ENCODE measurements at places on chromosomes 13 and 19.

GRCh38 chr19:43812688-43813087 lies 10.4 kb upstream of the LYPD5 start:
- no peak for DNase-seq

GRCh38 chr19:46289724-46290619 lies 6.9 kb upstream of the HIF3A start:
- no peak for DNase-seq

- no peak for DNase-seq
Observed at GRCh38 chr19:22634450-22634827, 315 bp downstream of the ZNF492 start.

DNA sequence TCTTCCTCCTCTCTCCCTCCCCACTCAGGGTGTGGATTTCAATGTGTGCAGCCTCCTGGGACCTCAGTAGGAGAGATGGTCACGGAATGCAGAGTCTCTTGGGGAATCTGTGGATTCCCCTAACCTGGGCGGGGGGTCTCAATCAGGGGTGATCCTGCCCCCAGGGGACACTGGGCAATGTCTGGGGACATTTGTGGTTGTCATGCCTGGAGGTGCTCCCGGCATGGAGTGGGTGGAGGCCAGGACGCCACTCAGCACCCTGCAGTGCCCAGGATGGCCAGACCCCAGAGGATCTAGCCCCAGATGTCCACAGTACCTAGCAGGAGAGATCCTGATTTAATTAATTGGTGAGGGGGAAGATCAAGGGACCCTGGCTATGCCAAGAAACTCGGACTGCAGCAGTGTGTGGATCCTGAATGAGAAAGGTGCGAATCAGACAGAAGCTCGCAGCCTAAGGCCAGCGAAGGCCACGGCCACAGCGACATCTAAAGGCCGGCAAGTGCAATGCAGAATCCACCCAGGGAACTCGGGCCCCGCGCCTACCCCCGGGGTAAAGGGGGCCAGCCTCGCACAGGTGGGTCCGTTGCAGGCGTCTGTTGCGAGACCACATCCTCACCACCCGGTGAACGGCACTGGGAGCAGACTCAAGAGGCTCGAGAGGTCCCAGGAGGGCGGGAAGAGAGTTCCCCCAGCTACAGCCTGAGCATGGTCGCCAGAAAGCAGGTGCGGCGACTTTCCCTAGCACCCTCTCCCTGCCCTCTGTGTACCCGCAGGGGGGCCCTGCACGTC lies 88.8 kb downstream of the GNG7 start:
- DNase-seq = no peak

- no peak for DNase-seq
Observed at GRCh38 chr13:110907951-110908898, 6.6 kb downstream of the ANKRD10 start.

DNA sequence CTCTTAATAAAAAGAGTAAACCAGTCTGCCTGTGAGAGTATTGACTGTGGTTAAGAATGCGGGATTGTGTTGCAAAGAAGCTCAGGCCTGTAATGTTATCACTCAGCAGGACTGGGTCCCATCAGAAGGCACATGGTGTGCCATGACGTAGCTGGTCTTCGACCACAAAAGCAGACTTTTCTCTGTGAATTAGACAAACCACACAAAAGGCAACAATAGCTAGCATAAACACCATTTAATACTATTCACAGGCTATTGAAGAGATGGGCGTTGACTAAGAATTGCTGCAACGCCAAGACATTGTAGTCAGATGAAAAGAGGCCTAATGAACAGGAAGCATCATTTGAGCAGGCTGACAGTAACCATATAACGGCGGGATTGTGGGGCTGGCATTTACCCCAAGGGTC lies 235.6 kb upstream of the SOX21 start:
- DNase-seq = no peak

- no peak for DNase-seq
Observed at GRCh38 chr13:25249001-25249543, 38.2 kb downstream of the MTMR6 start.

DNA sequence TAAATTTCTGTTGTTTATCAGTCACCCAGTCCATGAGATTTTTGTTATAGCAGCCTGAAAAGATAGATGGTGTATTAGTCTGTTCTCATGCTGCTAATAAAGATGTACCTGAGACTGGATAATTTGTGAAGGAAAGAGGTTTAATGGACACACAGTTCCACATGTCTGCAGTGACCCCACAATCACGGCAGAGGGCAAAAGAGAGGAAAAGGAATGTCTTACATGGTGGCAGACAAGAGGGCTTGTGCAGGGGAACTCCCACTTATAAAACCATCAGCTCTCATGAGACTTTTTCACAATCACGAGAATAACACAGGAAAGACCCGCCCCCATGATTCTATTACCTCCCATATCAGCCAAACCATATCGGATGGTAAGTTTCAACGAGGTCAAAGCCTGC lies 309.2 kb downstream of the LIG4 start:
- DNase-seq = no peak

DNA sequence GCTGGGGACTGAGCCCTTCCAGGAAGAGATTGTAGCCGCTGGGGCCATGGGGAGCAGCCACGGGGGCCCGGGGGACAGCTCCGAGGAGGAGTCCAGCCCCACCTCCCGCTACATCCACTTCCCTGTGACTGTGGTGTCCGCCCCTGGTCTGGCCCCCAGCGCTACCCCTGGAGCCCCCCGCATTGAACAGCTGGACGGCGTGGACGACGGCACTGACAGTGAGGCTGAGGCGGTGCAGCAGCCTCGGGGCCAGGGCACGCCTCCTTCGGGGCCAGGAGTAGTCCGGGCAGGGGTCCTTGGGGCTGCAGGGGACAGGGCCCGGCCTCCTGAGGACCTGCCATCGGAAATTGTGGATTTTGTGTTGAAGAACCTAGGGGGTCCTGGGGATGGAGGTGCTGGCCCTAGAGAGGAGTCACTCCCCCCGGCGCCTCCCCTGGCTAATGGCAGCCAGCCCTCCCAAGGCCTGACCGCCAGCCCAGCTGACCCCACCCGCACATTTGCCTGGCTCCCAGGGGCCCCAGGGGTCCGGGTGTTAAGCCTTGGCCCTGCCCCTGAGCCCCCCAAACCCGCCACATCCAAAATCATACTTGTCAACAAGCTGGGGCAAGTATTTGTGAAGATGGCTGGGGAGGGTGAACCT lies 9.6 kb downstream of the IGFLR1 start:
- no peak for DNase-seq

DNA sequence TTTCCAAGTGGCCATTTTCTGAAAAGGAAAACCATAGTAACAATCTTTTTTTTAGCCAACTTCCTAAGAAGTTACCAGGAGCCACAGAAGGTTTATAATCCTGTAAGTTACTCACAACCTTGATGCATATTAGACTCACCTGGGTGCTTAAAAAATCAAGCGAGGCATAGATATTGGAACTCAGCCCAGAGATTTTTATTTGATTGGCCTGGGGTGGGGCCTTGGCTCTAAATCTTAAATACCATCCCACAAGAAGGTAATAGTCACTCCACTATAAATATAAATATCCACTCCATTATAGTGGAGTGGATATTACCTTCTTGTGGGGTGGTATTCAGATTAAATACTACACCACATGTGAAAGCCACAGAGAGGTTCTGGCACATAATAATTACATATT lies 429.6 kb downstream of the RFC3 start:
- DNase-seq = no peak

GRCh38 chr13:77318741-77319140 lies 8.2 kb downstream of the MYCBP2 start:
- DNase-seq = no peak

DNA sequence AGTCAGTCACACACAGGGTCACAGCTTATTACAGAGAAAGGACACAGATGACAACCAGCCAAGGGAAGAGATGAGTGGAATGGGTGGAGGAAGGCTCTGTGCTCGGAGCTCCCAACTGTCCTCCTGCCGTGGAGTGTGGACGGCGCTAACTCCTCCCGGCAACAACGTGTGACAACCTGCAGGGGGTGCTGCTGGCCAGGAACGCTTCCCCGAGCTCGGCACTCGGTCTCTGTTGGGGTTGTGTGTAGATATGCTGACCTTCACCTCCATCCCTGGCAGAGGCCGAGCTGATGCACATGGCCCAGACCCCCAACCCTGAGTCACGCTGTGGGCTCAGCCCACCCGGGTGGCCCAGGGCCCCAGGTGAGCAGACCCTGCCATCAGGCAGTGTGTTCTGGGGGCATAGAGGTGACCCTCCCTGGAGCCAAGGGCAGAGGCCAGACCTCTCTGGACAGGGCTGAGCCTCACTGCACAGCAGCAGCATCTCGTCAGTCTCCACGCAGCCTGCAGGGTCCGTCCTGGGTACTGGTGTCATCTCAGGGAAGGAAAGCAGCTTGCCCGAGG lies 14.1 kb downstream of the ZNF444 start:
- no peak for DNase-seq

- no peak for DNase-seq
Observed at GRCh38 chr13:53357582-53357981, 329.0 kb downstream of the OLFM4 start.

DNA sequence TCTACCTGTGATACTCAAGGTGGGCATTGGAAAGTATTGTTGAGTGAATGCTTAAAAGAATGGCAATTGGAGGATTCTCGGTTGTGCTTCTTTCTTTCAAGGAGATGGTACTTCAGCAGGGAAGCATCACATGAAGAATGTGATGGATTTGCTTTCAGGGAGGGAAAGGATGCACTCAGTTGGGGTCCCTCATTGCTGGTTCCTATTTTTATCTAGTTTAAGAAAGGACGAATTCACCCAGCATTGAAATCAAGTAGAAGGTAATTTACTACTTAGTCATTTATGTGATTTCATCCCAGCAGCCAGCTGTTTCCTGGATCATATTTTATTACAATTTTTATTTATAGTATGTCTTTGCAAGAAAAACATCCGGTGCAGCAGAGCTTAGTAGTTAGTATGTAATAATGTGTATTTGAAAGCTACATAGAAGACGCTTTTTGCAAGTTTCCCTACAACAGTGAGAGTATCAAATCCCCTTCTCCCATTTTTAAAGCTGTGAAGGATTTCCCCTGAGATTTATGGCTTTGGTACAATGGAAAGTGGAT lies 417.9 kb downstream of the GPC5 start:
- no peak for DNase-seq

- no peak for DNase-seq
Observed at GRCh38 chr19:5369962-5370367, 29.4 kb upstream of the PTPRS start.

- no peak for DNase-seq
Observed at GRCh38 chr19:50713556-50714236, 5.9 kb downstream of the SHANK1 start.

- no peak for DNase-seq
Observed at GRCh38 chr19:18016209-18016910, 8.4 kb downstream of the ARRDC2 start.

DNA sequence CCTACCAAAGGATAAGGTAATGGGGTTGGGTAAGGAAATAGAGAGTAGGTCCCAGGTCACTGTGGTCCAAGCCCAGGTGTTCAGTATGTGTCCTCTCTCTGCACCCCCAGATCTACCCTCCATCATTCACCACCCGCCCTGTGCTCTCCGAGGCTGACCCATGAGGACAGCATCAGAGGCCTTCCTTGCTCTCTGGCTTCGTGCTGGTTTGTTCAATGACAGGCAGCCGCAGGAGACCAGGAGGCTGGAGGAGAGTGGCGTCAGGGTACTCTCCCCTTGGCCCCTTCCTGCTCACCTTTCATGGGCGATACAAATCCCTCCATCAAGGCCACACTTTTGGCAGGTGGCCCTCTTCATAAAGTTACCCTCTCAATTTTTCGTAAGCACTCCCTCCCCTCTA lies 1.7 kb downstream of the TUBA3C start:
- no peak for DNase-seq

DNA sequence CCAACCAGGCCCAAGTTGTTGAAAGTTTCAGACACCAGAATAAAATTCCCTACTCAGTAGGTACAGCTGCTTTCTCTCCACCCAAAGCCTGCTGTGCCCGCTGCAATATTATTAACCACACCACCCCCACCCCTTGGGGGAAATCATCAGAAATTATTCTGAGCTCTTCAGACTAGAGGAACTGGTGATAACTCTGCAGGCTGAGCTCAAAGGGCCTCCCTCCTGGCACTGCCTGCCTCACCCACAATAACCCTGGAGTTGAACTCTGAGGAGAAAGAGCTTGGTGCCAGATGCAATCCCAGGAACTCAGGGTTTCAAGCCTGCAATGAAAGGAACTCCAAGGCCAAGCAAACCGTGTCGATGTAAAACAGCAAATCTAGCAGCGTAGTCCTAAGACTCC lies 381.7 kb upstream of the ZNF507 start:
- no peak for DNase-seq

- DNase-seq = no peak
Observed at GRCh38 chr13:37069597-37070103, 10.2 kb upstream of the SUPT20H start.

GRCh38 chr13:32261567-32261966 lies 53.6 kb downstream of the ZAR1L start:
- DNase-seq = no peak

- DNase-seq = no peak
Observed at GRCh38 chr13:28137596-28137995, 749 bp upstream of the PAN3 start.

DNA sequence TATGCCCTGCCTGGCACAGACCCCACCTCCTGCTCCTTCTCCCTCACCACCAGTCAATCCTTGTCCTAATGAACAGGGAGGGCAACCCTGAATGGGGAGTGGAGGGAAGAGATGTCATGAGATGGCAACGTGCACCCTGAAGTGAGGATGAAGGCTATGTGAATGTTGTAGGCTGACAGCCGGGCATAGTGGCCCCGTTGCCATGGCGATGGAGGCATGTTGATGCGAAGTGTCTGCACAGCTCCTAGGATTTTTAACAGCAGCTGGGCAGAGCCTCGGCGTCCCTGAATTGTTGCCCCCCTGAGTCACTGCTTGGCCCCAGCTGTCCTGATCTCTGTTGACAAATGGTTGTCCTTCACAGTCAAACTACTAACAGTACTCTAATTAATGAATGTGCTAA lies 4.8 kb upstream of the ALOX5AP start:
- no peak for DNase-seq

- DNase-seq = no peak
Observed at GRCh38 chr13:30722361-30722760, 13.0 kb upstream of the ALOX5AP start.

GRCh38 chr13:23609414-23609760 lies 39.2 kb downstream of the TNFRSF19 start:
- no peak for DNase-seq

DNA sequence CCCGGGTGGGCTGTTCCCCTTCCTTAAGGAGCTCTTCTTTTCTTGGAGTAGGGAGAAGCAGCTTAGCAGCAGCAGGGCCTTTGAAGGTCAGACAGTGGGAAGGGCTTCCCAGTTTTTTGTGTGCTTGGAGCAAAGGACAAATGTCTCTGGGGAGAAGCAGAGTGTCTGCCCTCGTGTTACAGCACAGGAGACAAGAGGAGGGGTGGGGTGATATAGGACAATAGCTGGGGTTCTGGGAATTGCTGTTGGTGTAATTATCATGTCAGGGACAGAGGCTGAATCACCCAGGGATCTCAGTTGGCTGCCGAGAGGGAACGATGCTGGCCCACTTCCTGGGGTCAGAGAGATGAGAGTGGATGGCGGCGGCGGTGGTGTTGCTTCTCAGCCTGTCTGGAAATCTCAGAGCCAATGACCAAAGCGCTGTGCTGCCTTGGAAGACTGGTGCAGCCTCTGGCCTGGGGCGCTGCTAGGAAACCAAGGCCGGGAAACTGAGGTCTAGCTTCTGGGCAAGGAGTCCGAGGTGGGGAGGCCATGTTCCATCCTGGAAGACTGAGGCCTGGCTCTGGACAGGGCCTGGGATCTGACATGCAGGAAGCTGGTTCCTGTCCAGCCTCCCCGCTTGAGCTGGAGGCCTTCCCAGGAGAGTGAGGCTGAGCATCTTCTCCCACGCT lies 1.2 kb downstream of the INAFM1 start:
- DNase-seq = no peak

Measured in GOT3 (cell line).